ENCODE measurements at places on chromosomes 1 and 21.

DNA sequence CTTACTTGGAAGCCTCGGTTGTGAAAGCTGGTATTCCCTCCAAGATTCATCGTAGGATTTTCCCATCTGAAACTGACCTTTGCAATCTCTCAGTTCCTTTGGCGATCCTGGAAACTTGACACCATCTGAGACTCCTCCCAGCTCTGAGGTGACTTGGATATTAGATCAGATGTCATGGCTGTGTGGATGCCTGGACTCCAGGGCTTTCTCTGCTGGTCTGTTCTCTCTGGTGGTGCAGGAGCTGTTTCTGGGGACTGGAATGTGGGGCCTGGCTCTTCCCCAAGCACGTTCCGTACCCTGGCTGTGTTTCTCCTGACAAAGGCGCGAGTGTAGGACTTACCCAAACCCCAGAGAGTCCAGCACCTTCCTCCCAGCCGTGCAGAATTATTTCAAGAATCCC is 252.2 kb downstream of the RPS6KC1 start:
- H3K4me1 ChIP-seq, result no peaks in the 10 kb centered on the region
- no peaks in the 10 kb centered on the region for H3K27me3 ChIP-seq
- DNase-seq, result no peak
- H3K4me3 ChIP-seq, result no peak overlapping the region
- no peak overlapping the region for H3K27ac ChIP-seq

GRCh38 chr1:183983371-183984105 is 54.0 kb downstream of the COLGALT2 start:
- H3K27me3 ChIP-seq, result no peaks in the 10 kb centered on the region
- DNase-seq, result no peak
- no peak overlapping the region for H3K4me3 ChIP-seq

DNA sequence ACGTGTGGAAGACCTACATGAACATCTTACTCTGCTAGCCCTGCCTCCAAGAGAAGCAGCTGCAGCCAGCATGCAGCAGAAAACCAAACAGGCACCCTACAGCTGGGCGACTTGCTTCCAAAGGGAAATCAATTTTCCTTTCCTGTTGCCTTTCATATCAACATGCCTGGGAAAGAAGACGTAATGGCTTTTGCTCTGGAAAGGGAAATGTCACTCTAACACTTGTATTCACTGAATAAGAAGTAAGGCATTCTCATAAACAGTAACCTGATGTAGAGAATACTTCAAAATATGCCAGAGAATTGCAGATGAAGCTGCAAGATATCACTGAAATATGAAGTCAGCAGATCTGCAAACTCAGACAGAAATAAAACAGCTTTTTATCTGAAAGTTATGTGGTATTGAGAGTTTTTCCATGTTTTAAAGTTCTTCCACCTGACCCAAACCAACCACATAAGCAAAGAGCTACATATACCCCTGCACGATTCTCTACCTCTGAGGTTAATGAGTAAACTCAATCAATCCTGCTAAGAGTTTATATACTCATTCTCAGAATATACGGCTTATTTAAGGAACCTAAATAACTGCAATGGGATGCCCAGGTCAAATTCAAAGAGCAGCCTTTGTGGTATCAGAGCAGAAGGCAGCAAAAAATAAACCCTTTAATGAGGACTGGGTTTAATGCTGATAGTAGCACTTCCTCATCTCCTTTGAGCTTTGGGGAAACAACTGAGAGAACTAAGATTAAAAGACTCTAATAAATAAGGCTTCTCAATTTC is 150.9 kb downstream of the RERE start:
- no peaks in the 10 kb centered on the region for H3K36me3 ChIP-seq
- no peak overlapping the region for H3K27ac ChIP-seq
- no peak for DNase-seq
- no peaks in the 10 kb centered on the region for H3K27me3 ChIP-seq
- no peak overlapping the region for H3K4me3 ChIP-seq

DNA sequence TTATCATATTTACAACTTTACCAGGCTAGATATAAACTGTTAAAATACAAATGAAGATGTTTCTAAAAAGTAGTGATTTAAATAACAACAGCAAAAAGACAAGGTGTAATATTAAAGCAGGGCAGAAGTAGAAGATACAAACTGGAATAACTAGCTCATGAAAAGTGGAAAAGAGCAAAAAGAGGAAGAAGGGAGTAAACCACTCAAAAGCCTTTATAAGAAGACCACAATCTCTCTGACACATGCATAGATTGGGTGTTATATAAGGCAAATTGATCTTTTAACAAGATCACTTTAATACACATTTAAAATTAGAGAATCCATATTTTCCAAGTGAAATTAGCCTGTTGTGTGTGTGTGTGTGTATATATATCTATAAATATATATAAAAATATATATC is 5.0 kb downstream of the DENND1B start:
- H3K4me3 ChIP-seq, result no peak overlapping the region
- no peak overlapping the region for H3K27ac ChIP-seq
- H3K4me1 ChIP-seq, result peaks cover 16% of the 10 kb centered on the region
- no peaks in the 10 kb centered on the region for H3K27me3 ChIP-seq
- no peak for DNase-seq
